ACHN (cell line): ENCODE measurements at places on chromosomes 4 and X.

GRCh38 chr4:1725521-1725920 is 4.2 kb downstream of the TACC3 start:
- no peak for DNase-seq

GRCh38 chrX:9794495-9794894 is 8.3 kb downstream of the SHROOM2 start:
- no peak for DNase-seq

DNA sequence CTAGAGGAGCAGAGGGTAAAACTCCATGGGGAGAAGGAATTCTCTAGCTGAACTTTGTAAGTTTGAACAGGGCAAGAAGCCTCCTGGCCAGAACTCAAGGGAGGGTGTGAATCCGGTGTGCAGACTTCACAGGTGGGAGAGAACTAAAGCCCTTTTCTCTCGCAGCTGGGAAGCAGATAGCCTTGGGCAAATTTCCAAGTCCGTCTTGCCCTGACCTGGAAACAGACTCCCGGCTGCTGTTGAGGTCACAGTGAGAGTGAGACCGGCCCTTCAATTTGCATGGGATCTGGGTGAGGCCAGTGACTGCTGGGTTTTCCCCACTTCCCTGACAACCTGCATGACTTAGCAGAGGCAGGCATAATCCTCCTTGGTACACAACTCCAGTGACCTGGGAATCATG is 94.5 kb upstream of the ZNF827 start:
- no peak for DNase-seq

GRCh38 chr4:135824759-135825296 is 1623.2 kb upstream of the PABPC4L start:
- no peak for DNase-seq

DNA sequence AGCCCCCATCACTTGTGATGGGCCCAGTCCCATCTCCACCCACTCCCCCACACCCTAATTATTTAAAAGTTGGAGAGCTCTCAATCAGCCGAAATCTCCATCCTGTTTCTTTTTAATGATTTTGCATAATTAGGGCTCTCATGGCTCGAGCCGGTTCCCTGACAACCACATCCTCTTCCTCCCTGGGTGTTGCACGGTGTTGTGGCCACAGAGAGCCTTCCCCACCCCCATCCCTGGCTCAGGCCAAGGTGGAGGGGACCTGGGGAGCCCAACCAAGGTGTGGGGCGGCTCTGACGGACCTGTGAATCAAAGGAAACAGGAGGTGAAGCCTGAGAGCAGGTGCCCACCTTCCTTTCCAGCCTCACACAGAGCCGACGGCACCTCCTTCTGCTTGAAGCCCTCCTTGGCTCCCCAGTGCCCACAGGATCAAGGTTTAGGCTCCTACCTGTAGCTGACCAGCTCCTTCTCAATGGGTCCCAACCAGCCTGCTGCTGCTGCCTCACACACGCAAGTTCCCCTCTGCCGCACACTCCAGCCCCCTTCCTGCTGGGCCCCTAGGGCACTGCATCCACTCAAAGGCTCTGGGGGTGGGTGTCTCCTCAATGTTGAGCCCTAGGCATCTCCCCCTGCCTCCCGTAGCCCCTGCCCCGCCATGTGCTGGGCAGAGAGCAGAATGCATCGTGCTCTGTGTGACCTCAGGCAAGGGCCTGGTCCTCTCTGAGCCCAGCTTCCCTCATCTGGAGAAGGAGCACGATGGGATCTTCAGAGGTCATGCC is 68.7 kb downstream of the WFS1 start:
- DNase-seq, result no peak

DNA sequence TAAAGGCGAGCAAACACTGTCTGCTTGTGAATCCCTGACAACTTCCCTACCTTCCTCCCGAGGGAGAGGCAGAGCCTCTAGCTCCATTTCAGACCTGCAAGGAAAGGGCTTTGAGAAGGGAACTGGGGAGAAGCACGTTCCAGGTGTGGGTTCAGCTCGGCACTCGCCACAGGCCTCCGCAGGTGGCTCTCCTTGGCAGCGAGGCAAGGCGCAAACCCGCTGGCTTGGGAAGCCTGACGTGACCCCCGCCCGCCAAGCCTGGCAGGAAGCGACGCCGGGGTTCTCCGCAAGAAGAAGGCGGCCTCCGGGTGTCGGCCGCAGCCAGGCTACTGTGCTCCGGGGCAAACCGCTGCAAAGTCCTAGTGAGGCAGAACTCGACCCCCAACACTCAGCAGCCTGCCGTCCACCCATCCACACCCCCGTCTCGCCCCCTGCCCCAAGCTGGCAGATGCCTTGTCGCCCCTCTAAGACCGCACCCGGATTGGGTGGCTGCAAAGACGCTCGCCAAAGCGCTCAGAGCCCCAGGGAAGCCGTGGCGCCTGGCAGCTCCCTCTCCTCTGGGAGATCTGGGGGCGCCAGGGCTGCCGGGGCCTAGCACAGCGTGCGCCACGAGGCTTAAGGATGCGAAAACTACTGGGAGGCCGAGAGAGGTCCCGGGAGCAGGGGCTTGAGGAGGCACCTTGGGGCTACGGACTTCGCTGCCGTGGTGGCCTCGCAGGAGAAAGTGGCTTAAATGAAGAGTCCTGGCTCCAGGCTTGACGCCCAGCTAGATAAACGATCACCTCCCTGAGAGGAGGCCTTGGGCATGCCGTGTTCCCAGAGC is 21.8 kb downstream of the NKX3-2 start:
- DNase-seq, result no peak

DNA sequence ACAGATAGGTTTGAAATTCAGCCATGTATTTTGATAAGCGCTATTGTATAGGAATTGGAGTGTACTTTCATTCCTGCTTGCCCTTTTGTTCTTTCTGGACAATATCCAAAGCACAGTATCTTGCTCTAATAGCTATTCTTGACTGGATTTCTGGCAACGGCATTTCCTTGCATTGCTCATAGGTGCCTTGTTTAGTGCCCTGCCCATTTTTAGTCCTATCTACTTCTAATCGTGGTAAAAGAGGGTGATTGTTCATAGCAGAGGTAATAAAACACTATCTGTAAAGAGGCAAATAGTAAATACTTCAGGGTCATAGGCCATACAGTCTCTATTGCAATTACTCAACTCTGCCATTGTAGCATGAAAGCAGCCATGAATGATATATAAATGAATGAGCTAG is 155.9 kb downstream of the IL1RAPL2 start:
- no peak for DNase-seq

DNA sequence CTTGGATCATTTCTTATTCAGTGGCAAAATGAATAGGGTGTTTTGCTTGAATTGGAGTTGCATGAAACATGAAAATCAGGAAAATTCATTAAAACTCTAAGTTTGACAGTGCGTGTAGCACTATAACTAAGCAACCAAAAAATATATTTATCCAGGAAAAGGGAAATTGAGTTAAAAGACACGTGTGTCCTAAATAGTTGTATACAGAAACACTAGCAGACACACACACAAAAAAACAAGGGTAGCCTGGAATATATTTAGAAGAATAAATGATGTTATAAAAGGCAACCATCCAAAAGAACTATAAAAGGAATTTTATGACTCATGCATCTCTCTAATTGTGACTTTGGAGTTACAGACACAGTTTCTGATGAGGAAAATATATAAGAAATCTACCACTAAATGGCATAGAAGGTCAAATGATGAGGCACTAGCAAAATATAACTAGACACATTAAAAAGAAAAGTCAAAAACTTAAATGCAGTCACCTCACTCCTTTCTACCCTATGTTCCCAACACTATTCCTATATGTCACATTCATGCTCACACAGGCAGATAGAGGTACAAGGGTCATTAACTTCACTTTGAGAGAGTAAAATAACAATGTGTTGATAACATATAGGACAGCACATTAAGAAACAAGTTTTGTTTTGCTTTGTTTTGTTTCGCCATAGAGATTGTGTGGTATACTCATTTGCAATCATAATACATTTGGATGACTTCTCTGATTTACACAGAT is 793.6 kb upstream of the INTU start:
- DNase-seq, result no peak

GRCh38 chrX:1529328-1529727 is 7.7 kb downstream of the P2RY8 start:
- DNase-seq, result no peak

GRCh38 chr4:3262208-3263052 is 13.5 kb downstream of the MSANTD1 start:
- DNase-seq, result no peak

DNA sequence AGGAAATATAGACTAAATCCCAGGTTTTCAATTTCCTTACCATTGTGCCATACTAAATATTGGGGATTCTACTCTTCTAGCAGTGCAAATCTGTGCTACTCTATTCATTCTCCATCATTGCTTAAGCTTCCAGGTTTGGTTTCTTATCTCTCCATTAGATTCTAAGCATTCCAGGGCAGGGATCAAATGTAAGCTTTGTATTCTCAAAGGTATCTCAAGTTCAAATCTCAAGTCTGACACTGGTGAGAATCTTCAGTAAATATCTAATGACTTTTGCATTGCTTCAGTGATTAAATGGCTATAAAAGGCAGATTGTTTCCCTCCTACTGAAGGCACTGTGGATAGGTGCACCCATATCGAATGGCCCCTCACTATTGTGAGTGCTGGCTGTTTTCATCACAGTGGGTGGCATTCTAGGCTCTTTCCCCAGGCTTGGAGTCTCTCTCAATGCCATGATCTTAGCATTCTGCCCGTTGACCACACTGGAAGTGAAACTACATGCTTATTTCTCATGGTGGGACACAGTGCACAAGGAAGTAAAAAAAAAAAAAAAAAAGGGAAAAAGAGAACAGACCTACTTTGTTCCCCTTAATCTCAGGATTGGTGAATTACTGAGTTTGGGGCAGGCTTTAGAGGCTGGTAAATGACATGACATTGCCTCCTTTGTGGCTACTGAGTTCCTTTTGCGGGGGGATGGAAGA is 28.7 kb downstream of the FAM9C start:
- no peak for DNase-seq

DNA sequence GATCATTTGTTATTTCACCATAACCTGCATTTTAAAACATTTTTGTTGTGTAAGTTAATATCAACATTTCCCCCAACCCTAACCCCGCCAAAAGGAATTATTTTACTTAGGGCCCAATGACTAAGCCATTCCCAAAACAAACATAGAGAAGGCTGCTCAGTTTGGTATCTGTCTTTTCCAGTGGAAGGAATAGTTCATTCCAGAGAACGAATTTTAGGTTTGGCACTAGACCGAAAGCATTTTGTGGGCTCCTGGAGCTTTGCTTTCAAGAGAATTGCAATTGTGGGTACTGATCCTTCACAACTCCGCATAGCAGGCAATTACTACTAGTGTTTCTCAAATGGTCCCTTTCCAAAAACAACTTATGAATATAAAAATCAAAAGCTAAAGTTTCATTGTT is 226.7 kb upstream of the MAD2L1 start:
- DNase-seq, result no peak

DNA sequence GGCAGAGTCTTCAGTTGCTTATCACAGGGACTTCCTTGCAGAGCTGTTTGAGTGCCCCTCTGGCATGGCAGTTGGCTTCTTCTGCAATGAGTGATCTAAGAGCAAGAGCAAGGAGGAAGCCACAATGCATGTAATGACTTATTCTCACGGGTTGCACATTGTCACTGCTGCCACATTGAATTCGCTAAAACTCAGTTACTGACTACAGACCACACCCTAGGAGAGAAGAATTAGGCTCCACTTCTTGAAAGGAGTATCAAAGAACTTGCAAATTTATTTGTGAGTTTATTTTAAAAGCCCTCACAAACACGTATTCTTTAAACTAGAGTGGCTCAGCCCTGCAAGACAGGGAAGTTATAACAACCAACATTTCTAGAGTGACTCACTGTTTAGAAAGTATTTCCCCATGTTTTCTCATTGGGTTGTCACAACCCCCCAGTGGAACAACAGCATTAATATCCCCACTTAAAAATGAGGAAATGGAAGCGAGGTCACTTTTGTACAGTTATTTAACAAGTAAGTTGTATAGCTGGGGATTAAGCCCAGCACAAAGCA is 32.4 kb upstream of the RBPJ start:
- DNase-seq, result no peak

DNA sequence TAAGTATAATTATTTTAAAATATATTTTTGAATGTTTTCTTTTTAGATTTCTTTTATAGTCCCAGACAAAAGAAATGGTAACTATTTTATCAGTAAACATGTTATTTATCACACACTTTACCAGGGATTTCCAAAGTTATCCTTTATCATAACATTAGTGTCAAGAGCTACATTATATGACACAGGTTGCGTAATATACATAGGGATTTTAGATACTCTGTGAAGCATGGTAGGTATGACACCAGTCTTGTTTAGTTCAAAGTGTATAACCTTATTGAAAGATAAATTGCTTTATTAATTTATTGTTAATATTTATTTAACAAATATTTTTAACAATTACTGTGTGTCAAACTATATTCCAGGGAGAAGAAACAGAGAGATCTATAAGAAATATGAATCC is 163.3 kb upstream of the PABPC4L start:
- DNase-seq, result no peak

DNA sequence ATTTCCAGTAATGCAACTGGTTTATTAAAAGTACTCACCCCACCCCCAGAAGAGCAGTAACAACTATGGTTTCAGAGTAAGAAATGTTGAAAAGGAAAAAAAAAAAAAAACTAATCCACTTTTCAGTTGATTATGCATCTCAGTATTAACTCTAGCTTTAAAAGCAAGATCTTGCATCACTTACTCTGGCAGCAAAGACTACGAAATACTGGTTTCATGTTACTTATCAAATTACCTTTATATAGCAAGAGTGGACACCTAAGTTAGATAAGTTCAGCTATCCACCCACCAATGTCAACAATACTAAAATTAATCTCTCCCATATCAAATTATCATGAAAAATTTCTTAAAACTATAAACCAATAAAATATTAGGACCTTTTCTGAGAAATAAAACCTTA is 105.0 kb downstream of the ABCB7 start:
- no peak for DNase-seq

DNA sequence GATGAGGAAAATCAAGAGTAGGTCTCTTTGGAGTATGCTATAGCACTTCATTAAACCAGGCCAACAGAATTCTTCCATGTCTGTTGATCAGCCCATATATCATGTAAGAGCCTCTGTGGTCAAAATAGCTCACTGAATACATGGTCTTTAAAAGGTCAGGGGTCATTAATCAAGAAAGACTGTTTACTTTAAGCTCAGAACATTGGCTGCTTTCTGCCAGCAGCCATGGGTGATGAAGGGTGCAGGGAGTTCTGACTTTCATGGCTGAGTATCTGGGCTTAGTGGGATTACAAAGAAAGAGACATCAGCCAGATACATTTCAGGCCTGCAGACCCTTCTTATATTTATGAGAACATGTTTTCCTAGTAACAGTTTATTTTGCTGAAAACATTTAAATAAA is 7.1 kb upstream of the C4orf54 start:
- no peak for DNase-seq

- no peak for DNase-seq
Measured at GRCh38 chr4:143257356-143257755, 72.6 kb downstream of the USP38 start.

GRCh38 chrX:12488771-12489170 is 302.4 kb upstream of the PRPS2 start:
- no peak for DNase-seq

GRCh38 chr4:98646422-98646821 is 12.0 kb downstream of the TSPAN5 start:
- DNase-seq, result no peak

DNA sequence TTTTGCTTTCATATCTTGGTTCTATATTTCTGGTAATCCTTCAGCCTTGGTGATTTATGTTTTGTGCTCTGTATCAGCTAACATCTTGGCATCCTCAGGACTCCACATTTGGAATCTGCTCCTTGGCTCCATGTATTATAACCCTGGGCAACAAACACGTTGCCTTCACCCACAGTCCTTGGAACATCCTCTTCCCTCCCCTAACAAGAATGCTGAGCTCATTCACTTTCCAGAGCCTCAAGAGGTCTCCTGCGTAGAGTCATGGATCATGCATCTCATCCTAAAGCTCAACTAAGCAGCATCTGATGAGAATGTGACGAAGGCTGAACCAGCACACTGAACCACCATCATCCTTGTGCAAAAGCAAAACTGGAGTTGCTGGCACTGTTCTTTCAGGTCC is 60.5 kb upstream of the C1GALT1C1 start:
- no peak for DNase-seq
